ENCODE measurements at places on chromosomes 5 and 9. TPM values are rescaled to one million over a fixed set of nuclear protein-coding genes. Genes with fewer than 3 reads are reported as not detected.

Gene F2RL2
- 2.7 TPM for total RNA-seq

Gene PPP3R2
- total RNA-seq: not detected

Gene CATSPER3
- not detected for total RNA-seq

Gene RNF224
- not detected for total RNA-seq

Gene C9orf153
- total RNA-seq: 0.68 TPM
